ENCODE measurements at places on chromosomes 5 and 9.
A peak's percentile ranks its signal among the peaks of the same experiment; 100 is the strongest.

- no peak for DNase-seq
These were observed 131.3 kb downstream of the PRELID2 start for GRCh38 chr5:145703856-145704255.

- peak; percentile 26 for DNase-seq
These were observed 317.2 kb downstream of the DEPDC1B start for GRCh38 chr5:60382716-60383115.

DNA sequence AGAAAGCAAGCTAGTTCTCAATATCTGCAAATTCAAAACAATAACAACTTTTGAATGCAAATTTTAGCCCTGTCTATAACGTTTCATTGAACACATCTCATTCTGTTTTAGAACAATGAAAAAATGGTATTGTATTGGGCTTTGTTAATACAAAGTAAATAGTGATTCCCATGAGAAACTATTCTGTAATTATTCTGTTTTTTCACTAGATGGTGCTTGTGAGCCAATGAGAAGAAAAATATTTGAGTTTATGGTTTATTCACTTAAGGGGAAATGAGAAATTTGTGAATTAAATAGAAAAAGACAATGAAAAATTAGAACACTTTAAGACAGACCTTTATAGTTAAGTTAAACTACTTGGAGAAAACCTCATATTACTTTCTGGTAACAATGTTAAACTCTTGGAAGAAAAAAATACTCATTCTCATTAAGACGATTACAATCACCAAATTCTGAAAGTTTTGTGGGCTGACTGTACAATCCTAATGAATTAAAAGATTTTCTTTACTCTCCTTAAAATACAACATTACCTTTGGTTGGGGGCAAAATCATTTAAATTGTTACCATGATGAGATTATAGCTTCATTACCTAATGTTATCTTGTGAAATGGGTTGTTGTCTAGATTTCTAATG, 127.0 kb downstream of the NNT start:
- no peak for DNase-seq

DNA sequence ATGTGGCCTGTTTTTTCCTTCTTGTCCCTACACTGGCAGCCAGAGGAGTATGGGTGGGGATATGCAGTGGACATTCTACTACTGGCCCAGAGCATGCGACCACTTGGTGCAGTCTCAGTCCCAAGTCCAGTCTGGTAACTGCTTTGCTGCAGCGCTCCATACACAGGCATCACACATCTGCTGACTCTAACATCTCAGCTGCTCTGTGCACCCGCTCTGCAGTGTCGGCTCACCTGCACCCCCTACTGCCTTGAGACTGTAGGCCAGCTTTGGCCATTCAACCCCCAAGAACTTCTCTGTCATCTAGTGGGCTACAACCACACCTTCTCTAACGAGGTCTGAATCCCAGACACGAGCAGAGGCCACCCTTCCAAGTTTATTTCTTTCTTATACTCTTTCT, 46.4 kb upstream of the SLCO6A1 start:
- DNase-seq: no peak

DNA sequence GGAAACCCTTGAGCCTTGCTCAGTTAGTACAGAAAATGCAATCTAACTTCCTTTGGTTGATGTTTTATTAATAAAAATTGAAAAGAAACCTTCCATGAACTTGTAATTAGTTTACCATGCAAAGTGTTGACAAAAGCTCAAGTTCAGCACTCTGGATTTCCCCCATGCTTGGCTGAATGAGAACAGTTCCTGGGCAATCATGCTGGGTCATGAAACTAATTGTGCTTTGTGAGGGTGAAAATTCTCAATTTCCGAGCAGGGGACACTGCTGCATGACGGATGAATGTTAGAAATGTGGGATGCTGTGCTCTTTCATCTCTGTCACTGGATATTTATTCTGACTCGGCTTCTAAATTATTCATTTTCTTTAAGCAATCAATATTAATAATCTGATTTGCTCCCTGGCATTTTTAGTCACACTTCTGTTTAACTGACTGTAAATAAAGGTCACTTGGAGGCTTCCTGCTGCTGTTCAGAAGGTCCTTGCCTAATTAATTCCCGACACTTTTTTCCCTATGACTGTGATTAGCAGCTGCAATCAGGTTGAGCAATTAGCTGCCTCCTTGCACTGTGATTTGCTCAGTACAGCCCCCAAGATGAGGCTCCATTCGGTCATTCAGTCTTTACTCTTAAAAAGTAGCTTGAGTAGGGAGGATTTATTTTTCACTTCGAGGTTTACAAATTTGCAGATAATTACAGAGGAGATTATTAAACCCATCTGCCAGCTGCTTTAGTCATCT, 678.1 kb upstream of the ZNF608 start:
- no peak for DNase-seq

GRCh38 chr5:56440871-56441740, 208.0 kb upstream of the ANKRD55 start:
- peak; percentile 59 for DNase-seq

DNA sequence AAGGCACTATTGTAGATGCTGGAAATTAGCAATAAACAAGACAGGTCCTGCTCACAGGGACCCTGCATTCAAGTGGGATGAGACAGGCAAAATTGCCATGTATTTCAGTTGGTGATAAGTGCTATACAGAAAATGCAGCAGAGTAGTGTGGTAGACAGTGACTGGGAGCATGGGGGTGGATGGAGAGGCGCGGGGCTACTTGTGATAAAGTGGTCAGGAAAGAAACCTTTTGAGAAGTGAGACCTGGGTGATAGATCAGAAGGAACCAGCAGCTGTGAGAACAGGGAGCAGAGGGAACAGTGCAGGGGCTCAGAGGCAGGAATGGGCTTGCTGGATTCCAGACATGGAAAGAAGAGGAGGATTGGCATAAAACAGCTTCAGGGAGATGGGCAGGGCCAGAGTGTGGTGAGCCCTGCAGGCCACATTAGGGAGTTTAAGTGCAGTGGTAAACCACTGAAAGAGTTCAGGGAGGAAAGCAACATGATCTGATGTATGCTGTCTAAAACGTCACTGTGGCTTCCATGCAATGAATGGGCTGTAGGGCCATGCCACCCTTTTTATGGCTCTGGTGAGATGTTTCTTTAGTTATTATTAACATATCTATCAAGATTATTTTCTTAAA, 7.3 kb downstream of the CRHBP start:
- DNase-seq: no peak

DNA sequence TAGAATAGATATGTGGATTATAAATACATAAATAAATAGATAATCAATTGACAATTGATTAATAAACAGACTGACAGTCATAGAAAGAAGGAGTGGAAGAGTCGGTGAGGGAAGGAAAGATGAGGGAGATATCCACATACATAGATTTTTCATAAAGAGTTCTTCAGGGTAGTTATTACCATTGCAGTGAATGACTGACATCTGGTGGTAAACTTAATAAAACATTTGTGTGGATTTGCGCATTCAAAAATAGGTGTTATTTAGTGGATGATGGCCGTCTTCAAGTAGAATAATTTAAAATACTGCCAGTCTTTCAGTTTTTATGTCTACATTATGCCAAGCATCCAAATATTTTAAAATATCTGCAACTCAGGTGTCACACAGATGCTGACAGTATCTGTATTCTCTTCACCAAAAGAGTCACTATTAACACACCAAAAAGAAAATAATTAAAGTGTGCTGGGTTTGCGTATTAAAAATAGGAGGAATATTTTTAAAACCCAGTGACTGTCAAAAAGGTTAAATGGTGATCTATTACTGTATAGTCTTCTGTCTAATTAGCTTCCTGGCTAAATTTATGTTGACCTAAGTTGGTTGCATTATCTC, 78.8 kb downstream of the GIN1 start:
- DNase-seq: peak; percentile 13

DNA sequence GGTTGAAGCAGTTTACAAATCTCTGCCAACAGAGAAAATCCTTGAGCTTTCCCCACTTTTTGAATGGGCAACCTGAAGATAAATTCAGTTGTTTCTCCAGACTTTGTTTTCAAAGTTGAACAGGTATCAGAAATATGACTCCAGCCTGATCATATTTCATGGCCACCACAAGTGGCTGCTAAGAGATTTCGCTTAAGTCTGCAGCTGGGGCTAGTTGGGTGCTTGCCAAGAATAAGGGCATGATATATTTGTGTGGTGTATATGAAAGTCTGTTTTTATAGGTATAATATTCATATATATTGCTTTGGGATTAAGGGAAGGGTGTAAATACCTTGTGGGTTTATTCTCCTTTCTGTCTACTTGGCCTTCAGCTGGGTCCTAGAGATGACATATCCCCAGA, 168.4 kb upstream of the GDNF start:
- no peak for DNase-seq

GRCh38 chr5:122972877-122973276, 63.6 kb downstream of the PPIC start:
- DNase-seq: no peak

GRCh38 chr5:172505845-172506244, 51.5 kb upstream of the SH3PXD2B start:
- DNase-seq: no peak

GRCh38 chr5:32687499-32687831, 23.7 kb upstream of the NPR3 start:
- no peak for DNase-seq

GRCh38 chr9:124040935-124041816, 29.6 kb downstream of the LHX2 start:
- no peak for DNase-seq

GRCh38 chr5:40483316-40483715, 196.4 kb upstream of the PTGER4 start:
- no peak for DNase-seq

GRCh38 chr9:81619353-81620001, 69.9 kb downstream of the TLE1 start:
- DNase-seq: peak; percentile 67

- no peak for DNase-seq
These were observed 17.0 kb downstream of the PTPDC1 start for GRCh38 chr9:94101162-94101853.

- no peak for DNase-seq
These were observed 244.8 kb downstream of the GLIS3 start for GRCh38 chr9:4055032-4055431.

DNA sequence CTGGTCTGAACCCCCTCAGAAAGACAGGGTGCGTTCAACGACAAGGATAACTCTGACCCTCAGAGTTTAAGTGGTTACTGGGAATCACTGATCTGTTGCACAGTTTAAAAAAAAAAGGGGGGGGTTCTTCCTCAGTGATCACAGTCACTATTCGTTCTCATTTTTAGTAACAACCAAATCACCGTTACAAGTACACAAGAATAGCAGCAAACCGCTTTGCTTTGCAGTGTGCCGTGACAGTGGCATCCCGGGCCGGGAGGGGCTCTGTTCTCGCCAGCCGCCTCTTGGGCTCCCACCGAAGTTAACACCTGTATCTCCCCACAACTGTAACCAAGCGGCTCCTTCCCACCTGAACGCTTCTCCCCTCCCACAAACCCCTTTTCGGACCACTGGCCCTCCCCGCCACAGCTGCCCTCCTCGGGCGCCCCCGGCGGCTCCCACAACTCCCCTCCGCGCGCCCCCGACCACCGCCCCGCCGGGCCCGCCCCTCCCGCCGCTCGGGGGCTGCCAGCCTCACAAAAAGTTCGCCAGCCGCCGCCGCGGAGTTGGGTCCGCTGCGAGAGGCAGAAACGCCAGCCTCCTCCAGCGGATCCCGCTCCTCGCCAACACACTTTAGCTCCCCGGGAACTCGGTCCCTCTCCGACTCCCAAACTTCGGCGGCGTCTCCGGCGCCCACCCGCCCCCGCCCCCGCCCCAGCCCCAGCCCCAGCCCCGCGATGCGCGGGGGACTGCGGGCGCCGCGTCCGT, 1.2 kb downstream of the SSBP2 start:
- no peak for DNase-seq

DNA sequence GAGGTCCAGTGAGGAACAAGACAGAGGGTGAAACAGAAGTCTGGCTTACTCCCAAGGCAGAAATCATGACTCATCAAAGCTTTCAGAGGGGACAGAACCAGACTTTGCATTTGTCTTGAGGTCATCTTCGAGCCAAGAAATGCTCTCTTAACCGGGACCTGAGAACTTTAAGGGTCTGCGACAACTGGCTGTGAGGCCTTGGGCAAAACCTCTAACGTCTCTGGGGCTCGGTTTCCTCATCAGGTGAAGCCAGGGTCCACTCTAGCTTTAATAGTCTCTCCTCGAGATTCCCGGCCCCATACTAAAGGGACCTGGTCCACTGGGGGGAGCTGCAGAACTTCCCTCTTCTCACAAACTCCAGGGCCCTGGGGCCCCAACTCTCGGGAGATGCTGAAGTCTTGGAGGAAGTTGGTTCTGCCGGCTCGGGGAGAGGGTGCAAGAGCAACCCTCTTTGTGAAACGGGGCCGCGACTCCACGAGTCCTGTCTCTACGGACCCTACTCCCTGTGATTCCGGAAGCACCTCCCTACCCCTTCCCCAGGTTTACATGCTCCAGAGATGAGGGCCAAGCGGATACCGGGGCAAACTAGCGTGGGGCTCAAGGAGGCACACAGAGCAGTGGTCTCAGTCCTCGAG, 2.6 kb downstream of the GLIS3 start:
- peak; percentile 68 for DNase-seq

DNA sequence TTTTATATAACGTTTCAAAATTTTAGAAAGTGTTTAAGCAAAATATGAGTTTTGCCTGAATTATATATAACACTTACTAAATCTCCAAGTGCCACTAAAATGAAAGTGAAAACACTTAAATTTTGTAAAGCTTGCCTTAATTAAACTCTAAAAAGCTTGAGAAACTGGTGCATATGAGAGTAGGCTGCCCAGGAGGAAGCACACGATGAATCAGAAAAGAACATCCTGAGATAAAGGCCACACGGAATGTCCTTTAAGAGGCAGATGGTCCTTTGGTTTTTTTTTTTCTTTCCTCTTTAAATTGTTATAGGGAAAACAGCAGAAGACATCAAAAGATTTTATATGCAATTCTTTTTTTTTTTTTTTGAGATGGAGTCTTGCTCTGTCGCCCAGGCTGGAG, 60.3 kb downstream of the HABP4 start:
- DNase-seq: no peak

GRCh38 chr9:109020581-109021511, 7.5 kb upstream of the CTNNAL1 start:
- DNase-seq: no peak

DNA sequence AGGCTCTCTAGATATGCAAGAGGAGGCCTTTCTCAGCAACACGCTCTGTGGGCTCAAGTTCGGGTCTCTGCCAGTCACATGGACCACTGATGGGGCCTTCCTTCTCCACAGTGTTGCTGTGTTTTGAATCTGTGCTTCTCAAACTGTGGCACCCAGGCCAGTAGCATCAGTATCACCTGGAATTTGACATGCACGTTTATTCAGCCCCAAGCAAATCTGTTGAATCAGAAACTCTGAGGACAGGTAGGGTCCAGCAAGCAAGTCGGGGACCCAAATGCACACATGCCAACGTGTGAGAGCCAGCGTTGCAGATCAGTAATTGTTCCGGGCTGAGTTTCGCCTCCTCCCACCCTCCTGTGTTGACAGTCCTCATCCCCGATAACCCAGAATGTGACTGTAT, 502.6 kb downstream of the IRX1 start:
- DNase-seq: no peak
